Body of pancreas (tissue), 4 donors: ENCODE measurements at places on chromosomes 5 and 9. TPM values are rescaled to one million over a fixed set of nuclear protein-coding genes. Genes with fewer than 3 reads are reported as not detected.

GRCh38 chr5:152534641-152535040 lies 129.6 kb upstream of the NMUR2 start:
- H3K27me3 ChIP-seq: no peaks in the 10 kb centered on the region
- no peak overlapping the region for H3K4me3 ChIP-seq
- H3K36me3 ChIP-seq: no peaks in the 10 kb centered on the region
- H3K4me1 ChIP-seq: no peaks in the 10 kb centered on the region
- H3K27ac ChIP-seq: no peak overlapping the region
- DNase-seq: no peak

GRCh38 chr9:108150736-108151586 lies 661.4 kb upstream of the KLF4 start:
- H3K36me3 ChIP-seq: no peaks in the 10 kb centered on the region
- H3K4me3 ChIP-seq: no peak overlapping the region
- H3K27me3 ChIP-seq: no peaks in the 10 kb centered on the region

DNA sequence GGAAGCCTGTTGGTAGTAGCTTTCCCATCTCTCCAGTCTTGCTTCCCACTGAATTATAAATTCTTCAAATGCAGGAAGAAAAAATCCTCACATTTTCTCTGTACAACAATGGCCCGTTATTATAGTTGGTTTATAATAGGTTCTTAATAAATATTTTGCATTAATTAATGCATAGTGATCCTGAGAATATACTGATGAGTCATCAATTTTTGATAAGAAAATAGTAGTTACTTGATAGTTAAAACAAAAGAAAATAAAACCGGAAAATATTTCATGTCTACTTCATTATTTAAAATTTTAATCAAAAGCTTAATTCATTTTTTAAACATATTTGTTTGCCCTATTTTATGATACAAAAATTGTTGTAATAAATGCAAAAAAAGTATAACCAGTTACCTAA lies 762.6 kb downstream of the BRINP1 start:
- no peaks in the 10 kb centered on the region for H3K36me3 ChIP-seq
- H3K4me1 ChIP-seq: peaks cover 5% of the 10 kb centered on the region
- H3K27ac ChIP-seq: no peak overlapping the region
- H3K4me3 ChIP-seq: no peak overlapping the region
- no peak for DNase-seq
- H3K27me3 ChIP-seq: no peaks in the 10 kb centered on the region

Gene TRIM41
- 15.2 TPM for total RNA-seq

- H3K36me3 ChIP-seq: no peaks in the 10 kb centered on the region
- peaks cover 12% of the 10 kb centered on the region for H3K4me1 ChIP-seq
- no peak for DNase-seq
- no peaks in the 10 kb centered on the region for H3K27me3 ChIP-seq
- no peak overlapping the region for H3K4me3 ChIP-seq
These were observed 3.6 kb upstream of the CPLX2 start for GRCh38 chr5:175867587-175868347.

DNA sequence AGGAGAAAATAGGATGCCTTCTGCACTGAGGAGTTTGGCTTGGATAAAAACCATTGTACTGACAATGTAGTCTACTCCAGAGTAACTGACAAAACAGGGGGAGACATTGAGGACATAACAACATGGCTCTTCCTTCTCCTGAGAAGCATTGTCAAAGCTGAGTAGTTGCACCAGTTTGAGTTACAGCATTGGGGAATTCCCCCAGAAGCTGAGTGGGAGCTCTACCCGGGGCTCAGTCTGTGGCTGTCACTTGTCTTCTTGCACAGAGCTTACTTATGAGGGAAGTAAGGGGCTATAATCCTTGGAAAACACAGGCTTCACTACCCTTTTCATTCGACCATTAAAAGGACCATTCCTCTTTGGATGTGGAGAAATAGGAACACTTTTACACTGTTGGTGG lies 21.2 kb downstream of the HSPB3 start:
- no peaks in the 10 kb centered on the region for H3K4me1 ChIP-seq
- H3K36me3 ChIP-seq: no peaks in the 10 kb centered on the region
- no peak overlapping the region for H3K27ac ChIP-seq
- H3K27me3 ChIP-seq: no peaks in the 10 kb centered on the region
- H3K4me3 ChIP-seq: no peak overlapping the region

DNA sequence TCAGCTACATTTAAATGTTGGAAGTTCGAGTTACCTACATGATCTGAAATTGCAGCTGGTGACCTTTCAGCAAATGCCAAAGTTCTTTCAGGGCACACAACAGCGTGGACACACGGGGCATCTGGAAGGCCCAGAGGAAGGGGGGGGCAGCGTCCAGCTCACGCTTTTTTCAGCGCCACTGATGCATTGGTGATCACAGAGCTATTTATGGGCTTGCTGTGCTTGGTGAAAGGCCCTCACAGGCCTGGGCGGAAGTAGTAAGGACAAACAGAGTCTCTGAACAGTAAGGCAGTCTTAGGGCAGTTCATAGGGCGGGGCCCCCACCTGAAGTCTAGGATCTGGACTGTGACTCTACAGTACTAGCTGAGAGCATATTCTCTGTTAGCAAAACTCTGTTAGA lies 6.6 kb upstream of the FBP2 start:
- no peak overlapping the region for H3K27ac ChIP-seq
- DNase-seq: no peak
- H3K36me3 ChIP-seq: no peaks in the 10 kb centered on the region
- no peaks in the 10 kb centered on the region for H3K27me3 ChIP-seq

DNA sequence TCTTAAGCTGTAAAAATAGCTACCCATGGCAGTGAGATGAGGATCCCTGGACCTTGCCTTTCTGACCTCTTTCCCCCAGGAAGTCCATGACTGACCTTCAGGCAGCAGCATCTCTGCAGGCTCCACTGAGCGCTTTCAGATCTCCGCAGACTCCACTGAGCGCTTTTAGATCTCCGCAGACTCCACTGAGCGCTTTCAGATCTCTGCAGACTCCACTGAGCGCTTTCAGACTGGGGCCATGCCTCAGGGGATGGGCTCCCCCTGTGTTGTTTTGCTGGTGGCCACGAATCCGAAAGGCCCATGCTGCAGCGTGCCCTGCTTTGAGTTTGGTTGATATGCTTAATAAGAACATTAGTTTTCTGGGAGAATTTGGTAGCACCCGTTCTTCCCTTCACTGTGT lies 254.2 kb downstream of the FANCC start:
- no peak for DNase-seq
- peak overlapping the region; percentile 78 for H3K27ac ChIP-seq

DNA sequence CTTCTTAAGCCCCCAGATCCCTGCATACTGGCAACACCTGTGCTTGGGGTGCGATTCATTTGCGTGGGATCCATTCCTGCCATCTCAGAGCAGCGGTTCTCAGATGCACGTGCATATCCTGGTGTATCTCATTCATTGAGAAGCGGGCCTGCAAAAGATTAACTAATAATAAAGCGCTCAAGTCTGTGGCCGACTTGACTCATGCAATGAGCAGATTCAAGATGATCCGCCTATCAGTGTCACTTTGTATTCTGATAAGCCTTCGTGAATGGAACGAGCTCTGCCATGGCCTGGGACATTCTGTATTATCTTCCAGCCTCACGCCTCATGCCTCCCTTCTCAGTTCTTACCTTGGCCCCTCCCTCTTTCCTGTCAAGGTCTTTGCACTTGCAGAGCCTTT lies 22.3 kb downstream of the C1QTNF2 start:
- peaks cover 5% of the 10 kb centered on the region for H3K4me1 ChIP-seq
- no peaks in the 10 kb centered on the region for H3K27me3 ChIP-seq
- no peak for DNase-seq
- no peaks in the 10 kb centered on the region for H3K36me3 ChIP-seq
- no peak overlapping the region for H3K27ac ChIP-seq

DNA sequence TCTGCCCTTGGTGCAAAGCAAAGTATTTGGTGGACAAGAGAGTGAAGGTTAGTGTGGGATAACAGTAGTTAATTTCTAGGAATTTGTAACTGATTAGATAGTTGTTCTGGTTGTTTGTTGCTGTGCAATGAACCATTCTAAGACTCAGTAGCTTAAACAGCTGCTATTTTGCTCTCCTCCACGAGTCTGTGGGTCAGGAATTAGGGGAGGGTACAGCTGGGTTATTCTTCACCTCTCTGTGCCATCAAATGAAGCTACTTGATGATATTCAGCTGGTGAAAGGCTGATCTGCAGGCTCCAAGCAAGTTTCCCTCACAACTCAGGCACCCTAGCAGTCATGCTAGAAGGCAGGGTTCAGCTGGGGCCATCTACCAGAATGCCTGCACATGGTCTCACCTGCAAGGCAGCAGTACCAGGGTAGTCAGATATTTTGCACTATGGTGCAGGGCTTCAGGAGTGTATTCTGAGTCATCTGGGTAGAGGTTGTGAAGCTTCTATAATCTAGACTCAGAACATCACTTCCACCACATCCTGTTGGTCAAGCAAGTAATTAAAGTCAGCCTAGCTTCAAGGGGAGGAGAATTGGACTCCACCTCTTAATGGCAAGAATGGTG lies 159.5 kb upstream of the SLC28A3 start:
- no peaks in the 10 kb centered on the region for H3K36me3 ChIP-seq
- H3K4me1 ChIP-seq: peaks cover 3% of the 10 kb centered on the region
- no peak overlapping the region for H3K4me3 ChIP-seq
- no peak overlapping the region for H3K27ac ChIP-seq

Gene PCDHA1
- total RNA-seq: not detected

GRCh38 chr9:121194730-121195129 lies 6.9 kb downstream of the RAB14 start:
- H3K27me3 ChIP-seq: no peaks in the 10 kb centered on the region
- no peak overlapping the region for H3K27ac ChIP-seq
- peaks cover 72% of the 10 kb centered on the region for H3K4me1 ChIP-seq
- DNase-seq: no peak
- no peaks in the 10 kb centered on the region for H3K36me3 ChIP-seq
- no peak overlapping the region for H3K4me3 ChIP-seq

- peaks cover 6% of the 10 kb centered on the region for H3K4me1 ChIP-seq
- H3K27ac ChIP-seq: no peak overlapping the region
- H3K27me3 ChIP-seq: peaks cover 5% of the 10 kb centered on the region
- no peak overlapping the region for H3K4me3 ChIP-seq
- no peak for DNase-seq
- H3K36me3 ChIP-seq: no peaks in the 10 kb centered on the region
These were observed 195.0 kb downstream of the RGS3 start for GRCh38 chr9:113658545-113658895.

DNA sequence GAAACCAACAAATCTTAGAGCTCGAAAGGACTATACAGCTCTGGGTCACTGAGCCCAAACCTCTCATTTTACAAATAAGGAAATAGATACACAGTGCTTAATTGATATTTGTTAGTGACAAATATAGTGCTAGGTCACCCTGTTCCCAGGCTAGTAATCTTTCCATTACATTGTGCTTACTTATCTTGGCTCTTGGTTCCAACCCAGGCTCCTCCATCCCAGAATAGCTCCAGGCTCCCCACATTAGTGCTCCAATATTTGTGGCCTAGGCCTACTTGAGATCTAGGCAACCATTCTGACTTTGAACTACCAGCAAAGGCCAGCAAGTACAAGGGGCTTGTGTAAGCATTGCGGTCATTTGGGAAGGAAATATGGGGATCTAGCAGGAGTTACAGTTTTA lies 21.7 kb upstream of the SUB1 start:
- H3K36me3 ChIP-seq: no peaks in the 10 kb centered on the region
- no peaks in the 10 kb centered on the region for H3K4me1 ChIP-seq
- DNase-seq: no peak
- H3K27ac ChIP-seq: no peak overlapping the region

Gene ZNF346
- total RNA-seq: 14.5 TPM

DNA sequence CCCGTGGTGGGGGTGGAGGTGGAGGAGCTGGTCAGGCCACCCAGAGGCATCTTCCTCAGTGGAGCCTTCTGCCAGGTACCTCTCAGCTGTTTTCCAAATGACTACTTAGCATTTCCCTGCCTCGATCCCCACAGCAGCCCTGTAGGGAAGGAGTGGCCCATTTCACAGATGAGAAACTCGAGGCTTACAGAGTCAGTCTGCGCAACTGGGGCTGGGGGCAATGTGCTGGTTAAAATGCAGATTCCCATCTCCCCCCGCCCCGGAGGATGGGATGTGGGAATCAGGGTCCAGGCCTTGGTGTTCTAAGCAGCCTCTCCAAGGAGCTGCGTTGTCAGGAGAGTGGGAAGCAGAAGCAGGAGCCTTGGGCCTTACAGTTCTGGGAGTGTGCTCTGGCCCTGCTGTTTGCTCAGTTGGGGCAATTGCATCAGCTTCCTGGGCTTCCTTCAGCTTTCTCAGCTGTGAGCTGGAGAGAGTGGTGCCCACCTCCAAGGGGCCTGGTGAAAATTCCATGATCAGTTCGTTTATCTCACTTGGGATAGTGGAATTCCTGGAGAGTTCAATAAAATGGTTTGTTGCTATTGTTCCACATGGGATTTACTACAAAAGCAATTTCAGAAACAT lies 19.4 kb downstream of the ERGIC1 start:
- peaks cover 57% of the 10 kb centered on the region for H3K4me1 ChIP-seq
- no peaks in the 10 kb centered on the region for H3K36me3 ChIP-seq
- no peaks in the 10 kb centered on the region for H3K27me3 ChIP-seq
- H3K27ac ChIP-seq: peak overlapping the region; percentile 29
- peak; percentile 52 for DNase-seq

Gene TAS2R1
- total RNA-seq: not detected
